Foreskin fibroblast (primary cell): ENCODE measurements at places on chromosomes 7 and 10.

DNA sequence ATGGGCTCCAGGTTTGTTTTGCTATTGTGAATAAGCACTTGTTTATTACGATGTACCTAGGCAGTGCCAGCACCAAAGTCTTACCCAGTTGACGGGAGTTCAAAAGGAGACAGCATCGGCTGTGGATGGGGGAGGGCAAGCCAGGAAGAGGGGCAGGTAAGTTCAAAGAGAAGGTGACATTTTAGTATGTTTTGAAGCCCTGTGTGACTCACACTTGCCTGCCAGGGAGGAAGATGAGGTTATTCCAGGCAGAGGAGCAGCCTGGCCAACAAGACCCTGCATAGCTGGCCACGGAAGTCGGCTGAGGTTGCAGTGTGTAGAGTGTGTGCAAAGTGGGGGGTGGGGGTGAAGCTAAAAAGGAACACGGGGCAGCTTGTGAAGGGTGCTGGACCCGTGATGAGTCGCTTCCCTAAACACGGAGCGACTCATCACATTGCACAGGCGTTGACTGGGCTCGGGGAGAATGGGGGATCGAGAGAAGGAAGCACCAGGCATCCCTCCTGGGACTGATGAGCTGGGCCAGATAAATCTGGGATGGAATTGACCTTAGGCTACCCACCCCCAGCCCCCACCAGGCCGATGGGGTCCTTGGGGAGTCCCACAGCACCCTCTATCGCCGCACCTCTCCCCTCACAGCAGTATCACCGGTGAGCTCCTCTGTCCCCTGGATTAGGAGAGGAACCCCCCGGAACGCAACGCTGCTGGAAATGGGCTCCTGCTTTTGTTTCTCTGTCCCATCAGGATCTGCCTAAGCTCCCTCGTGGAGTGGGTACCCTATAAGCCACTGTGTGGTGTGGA is 97.9 kb upstream of the IKZF1 start:
- DNase-seq: no peak

GRCh38 chr10:63644418-63645142 is 123.4 kb downstream of the REEP3 start:
- no peak for DNase-seq

DNA sequence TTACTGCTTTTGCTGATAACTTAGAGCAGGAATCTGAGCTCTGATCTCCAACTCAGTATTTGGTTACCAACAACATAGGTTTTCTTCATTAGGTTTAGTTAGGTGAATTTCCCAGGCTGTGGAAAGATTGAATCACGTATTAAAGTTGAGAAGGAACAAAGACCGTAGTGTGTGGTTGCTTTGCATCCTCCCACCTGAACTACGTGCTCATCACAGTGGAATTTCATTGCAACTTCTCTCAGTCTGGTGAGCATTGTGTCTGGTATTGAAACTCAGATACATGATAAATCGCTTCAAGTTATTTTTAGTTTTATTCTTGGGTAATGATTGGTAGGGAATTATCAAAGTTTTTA is 139.4 kb upstream of the AKR1E2 start:
- DNase-seq: peak; percentile 33

- DNase-seq: no peak
Measured at GRCh38 chr10:12791728-12792127, 209.8 kb downstream of the CCDC3 start.

DNA sequence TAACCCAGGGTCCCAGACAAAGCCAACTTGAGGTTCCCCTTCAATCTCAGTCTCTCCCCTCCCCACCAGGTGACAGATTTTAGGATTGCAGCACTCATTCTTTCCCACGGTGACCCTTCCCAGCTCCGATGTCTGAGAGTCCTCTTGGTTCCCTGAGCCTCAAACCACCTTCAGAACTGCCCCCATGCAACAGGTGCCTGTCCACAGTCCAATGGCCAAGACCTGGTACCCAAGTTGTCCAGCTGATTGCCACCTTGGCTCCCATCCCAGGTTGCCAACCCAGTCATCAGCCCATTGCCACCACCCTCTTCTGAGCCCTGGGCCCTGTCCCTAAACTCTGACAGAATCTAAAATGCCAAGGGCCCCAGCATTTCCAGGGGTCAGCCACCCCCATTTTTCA is 53.5 kb downstream of the SLIT1 start:
- no peak for DNase-seq

GRCh38 chr10:70595566-70596016 is 7.0 kb downstream of the PRF1 start:
- no peak for DNase-seq

- DNase-seq: no peak
Measured at GRCh38 chr10:127882801-127883459, 9.8 kb downstream of the CLRN3 start.

- DNase-seq: peak; percentile 3
Measured at GRCh38 chr7:32206987-32207386, 136.8 kb upstream of the PDE1C start.

- DNase-seq: no peak
Measured at GRCh38 chr10:128027306-128027705, 98.9 kb downstream of the MKI67 start.

DNA sequence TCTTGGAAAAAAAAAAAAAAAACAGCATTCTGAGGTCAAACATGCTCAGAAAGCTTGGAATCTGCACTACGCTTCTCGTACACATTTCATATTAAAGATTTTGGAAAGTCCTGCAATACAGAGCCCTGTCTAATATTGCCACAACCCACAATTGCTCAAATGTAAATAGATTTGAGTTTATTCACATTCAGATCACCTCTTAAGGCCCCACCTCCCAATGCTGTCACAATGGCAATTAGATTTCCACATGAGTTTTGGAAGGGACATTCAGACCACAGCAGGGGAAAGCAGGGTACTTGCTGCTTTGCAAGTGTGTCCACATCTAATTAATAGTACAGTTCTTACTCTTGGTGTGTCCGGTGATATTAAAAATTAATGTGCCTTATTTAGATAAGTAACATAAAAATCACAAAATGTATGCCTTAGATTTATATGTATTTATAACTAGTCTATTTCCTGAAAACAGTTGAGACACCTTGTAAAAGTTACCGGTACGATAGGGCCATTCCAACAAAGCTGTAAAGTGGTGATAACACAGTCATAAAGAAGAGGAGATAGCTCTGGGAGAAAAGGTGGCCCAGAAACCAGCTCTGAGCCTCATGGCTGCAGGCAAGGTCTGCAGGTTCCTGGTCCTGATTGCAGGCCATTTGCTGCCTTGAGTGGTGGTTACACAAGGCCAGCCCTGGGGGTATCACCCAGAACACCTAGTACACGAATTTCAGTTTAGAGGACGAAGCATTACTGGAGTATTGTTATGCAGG is 27.9 kb downstream of the EGFR start:
- DNase-seq: no peak

GRCh38 chr10:25296324-25296723 is 121.5 kb downstream of the GPR158 start:
- DNase-seq: no peak
